ENCODE measurements at places on chromosomes 6 and 20. TPM values are rescaled to one million over a fixed set of nuclear protein-coding genes. Genes with fewer than 3 reads are reported as not detected.
A peak's percentile ranks its signal among the peaks of the same experiment; 100 is the strongest.

DNA sequence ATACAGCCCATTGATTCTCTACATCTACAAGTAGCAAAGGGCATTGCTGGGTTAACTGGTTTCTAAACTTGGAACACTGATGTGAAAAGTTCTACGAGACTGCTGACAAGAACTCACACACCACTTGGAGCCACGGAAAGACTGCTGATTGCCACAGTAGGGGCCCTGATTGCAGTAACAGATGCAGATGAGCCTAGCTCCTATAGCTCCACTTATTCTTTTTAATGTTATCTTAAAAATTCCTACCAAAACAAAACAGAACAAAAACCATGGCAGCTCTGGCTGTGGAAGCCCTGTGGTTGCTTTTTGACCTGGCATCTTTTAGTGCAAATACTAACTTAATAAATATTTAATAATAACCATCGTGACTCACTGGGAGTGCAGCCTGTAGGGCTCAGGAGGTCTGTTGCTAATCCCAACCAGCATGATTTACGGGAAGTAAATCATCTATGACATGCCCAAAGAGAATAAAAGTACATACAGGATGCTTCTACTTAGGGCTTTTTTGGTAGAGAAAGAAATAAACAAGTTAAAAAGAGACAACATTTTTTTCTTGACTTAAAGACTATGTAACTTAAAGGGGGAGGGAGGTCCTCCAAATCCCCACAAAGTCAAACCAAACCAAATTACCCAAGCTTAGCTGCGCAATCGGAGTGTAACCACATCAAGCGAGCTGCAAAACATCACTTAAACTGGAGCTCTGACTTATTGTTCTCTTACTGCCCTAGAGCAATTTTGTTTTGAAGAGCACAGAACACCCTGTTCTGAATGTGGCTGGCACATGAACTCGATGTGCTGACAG is 87.2 kb downstream of the FKBP5 start:
- no peak overlapping the region for H3K4me3 ChIP-seq
- no peaks in the 10 kb centered on the region for H3K27me3 ChIP-seq
- peaks cover 13% of the 10 kb centered on the region for H3K4me1 ChIP-seq
- no peak for DNase-seq
- peaks cover 9% of the 10 kb centered on the region for H3K36me3 ChIP-seq
- H3K27ac ChIP-seq: peak overlapping the region; percentile 58

DNA sequence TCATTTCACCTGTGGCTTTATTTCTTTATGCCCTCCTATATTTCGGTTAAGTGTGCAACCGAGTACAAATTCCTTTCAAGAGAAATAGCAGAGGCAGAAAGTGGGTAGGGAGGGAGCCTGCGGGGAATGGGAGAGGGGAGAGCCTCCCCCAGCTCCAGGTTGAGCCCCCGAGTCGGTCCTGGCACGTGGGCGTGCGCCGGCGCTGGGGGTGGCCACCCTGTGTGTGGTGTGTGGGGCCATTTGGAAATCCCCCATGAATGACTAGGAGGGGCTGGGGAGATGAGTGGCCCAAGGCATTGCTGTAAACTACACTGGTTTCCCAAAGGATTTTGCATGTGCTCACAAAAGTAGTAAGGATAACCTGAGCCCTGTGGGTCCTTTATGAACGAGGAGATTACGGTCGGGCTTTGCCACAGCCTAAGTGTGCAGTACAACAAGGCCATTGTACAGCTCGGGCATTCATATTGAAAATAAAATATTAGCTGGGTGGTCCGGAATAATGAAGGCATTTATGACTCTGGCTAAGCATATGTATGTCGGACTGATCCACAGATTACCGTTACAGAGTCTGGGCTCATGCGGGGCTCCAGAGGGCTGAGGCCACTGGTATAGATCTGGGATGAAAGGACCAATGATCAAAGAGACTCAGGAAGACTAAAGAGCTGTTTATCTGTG is 84.5 kb upstream of the RALGAPA2 start:
- no peak overlapping the region for H3K27ac ChIP-seq
- no peaks in the 10 kb centered on the region for H3K27me3 ChIP-seq
- no peaks in the 10 kb centered on the region for H3K36me3 ChIP-seq
- no peak overlapping the region for H3K4me3 ChIP-seq
- DNase-seq: no peak
- H3K4me1 ChIP-seq: no peaks in the 10 kb centered on the region

GRCh38 chr20:48812600-48813445 is 15.0 kb downstream of the PREX1 start:
- H3K36me3 ChIP-seq: peaks cover 20% of the 10 kb centered on the region
- no peak overlapping the region for H3K27ac ChIP-seq
- H3K4me3 ChIP-seq: no peak overlapping the region
- no peak for DNase-seq

IPCEF1 gene
- 45.5 TPM for total RNA-seq

EBF4 gene
- total RNA-seq: 21.7 TPM

UBE2C gene
- total RNA-seq: not detected

KCNK15 gene
- total RNA-seq: not detected

GRCh38 chr6:92122746-92123145 is 1296.6 kb downstream of the EPHA7 start:
- no peak overlapping the region for H3K4me3 ChIP-seq
- H3K27ac ChIP-seq: no peak overlapping the region
- no peak for DNase-seq
- H3K4me1 ChIP-seq: no peaks in the 10 kb centered on the region
- H3K27me3 ChIP-seq: no peaks in the 10 kb centered on the region

DNA sequence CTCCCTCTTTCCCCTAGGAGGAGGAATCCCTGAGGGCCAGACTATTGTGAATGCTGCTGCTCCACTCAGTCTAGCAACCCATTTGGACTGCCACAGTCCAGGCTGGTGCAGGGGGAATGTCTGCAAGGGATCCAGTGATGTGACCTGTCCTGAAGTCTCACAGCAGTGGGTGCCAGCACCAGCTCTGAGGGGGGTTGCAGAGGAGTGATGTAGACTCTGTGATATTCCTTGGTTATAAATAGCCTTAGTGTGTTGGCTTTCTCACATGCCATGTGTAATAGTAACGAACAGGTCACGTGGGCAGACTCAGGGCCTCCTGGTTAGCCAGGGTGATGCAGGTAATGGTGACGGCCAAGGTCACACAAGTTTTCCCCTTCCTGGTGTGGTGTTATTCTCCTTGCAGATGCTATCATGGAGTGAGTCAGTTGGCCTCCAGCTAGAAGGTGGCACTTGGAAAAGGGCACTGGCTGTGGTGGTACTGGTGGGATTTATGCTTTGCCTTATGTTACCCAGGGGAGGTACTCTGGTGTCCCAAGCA is 404.4 kb downstream of the UTRN start:
- H3K4me1 ChIP-seq: no peaks in the 10 kb centered on the region
- H3K4me3 ChIP-seq: no peak overlapping the region
- no peak for DNase-seq
- peaks cover 5% of the 10 kb centered on the region for H3K36me3 ChIP-seq

DNA sequence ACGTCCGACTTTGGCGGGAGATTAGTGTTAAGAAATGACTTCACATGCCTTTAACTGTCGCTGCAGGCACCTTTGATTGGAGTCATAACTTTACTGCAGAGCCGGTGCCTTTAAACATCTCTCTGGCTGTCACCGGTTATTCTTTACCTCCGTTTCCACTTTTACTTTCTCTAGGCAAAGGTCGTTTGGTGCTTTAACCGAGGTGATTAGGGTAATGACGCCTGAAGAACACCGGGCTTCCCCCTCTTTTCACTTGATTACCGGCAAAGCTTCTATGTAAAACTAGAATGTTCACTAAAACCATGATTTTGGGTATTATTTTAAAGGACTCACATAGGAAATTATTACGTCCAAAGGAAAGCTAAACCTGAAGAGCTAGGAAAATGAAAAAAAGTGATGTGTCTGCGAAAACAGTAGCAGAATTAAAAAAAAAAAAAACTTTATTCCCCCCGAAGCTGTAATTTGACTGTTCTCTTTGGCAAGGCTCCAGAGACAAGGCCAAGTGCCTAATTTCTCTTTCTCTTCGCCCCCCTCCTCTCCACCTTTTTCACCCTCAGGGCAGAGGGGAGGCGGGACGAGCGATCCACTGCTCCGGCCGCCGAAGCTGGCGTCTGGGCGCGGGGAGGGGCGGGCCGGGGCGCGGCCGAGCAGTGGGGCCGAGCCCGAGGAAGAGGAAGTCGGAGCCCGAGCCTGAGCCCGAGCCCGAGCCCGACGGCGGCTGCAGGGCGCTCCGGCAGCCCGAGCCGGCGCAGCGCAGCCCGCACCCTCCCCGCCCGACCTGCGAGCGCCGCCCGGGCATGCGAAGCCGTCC is at the start of gene PLEKHG1:
Gene PLEKHG1, plus strand, starts transcription at position 687 of the 811 bp plus-strand sequence. CDS start 133,797 bp downstream, outside the sequence.
- peak within 1 kb of the TSS; percentile 75 for H3K27ac ChIP-seq
- peaks cover 12% of the 10 kb centered on the region for H3K27me3 ChIP-seq
- no peaks in the 10 kb centered on the region for H3K36me3 ChIP-seq
- peaks cover 12% of the 10 kb centered on the region for H3K4me1 ChIP-seq
- peak; percentile 75 for DNase-seq

GRCh38 chr6:51542475-51542874 is 544.9 kb downstream of the PKHD1 start:
- H3K36me3 ChIP-seq: no peaks in the 10 kb centered on the region
- H3K27ac ChIP-seq: no peak overlapping the region
- H3K4me3 ChIP-seq: no peak overlapping the region
- no peaks in the 10 kb centered on the region for H3K27me3 ChIP-seq
- DNase-seq: no peak
- no peaks in the 10 kb centered on the region for H3K4me1 ChIP-seq

GRCh38 chr6:150525300-150525699 is 74.4 kb upstream of the PLEKHG1 start:
- no peak for DNase-seq
- no peak overlapping the region for H3K27ac ChIP-seq
- H3K36me3 ChIP-seq: no peaks in the 10 kb centered on the region
- H3K4me3 ChIP-seq: no peak overlapping the region
- H3K27me3 ChIP-seq: no peaks in the 10 kb centered on the region
- H3K4me1 ChIP-seq: no peaks in the 10 kb centered on the region

CCM2L gene
- total RNA-seq: not detected

DNA sequence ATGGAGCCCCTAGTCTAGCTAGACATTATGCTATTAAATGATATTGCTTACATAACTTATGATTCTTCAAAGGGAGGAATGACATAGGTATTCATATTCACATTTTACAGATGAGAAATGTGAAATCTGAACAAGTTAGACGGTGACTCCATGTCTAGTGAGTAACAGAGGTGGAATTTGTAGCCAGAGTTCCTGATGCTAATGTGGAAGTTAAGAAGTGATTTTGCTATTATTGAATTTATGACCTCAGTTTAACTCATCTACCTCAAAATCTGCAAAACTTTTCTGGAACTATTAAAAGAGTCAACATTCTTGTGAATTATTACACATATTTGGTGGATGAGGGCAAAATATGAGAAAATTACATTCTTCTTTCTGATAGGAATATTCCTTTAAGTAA is 347.6 kb upstream of the MMS22L start:
- no peaks in the 10 kb centered on the region for H3K4me1 ChIP-seq
- no peak overlapping the region for H3K4me3 ChIP-seq
- H3K27me3 ChIP-seq: no peaks in the 10 kb centered on the region
- DNase-seq: no peak
- H3K27ac ChIP-seq: no peak overlapping the region

TNXB gene
- total RNA-seq: 11.7 TPM

DNA sequence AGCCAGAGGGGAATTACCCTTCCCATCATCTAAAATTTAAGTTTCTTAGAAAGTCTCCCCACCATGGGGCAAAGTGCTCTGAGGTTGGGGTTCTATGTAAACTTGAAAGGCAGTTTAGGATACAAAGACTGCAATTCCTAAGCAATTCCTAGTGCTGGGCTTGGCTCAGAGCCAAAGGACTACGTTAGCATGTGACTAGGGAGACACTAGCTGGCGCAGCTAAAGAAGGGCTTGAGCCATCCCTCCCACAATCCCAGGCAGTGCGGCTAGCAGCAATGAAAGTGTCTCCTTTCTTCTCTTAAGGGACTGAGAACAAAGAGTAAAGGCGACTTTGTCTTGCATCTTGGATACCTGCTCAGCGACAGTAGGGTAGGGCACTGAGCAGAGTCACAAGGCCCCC is 306.6 kb upstream of the FKBP1C start:
- no peak for DNase-seq
- no peak overlapping the region for H3K4me3 ChIP-seq
- H3K4me1 ChIP-seq: no peaks in the 10 kb centered on the region
- H3K36me3 ChIP-seq: no peaks in the 10 kb centered on the region
- no peak overlapping the region for H3K27ac ChIP-seq

DNA sequence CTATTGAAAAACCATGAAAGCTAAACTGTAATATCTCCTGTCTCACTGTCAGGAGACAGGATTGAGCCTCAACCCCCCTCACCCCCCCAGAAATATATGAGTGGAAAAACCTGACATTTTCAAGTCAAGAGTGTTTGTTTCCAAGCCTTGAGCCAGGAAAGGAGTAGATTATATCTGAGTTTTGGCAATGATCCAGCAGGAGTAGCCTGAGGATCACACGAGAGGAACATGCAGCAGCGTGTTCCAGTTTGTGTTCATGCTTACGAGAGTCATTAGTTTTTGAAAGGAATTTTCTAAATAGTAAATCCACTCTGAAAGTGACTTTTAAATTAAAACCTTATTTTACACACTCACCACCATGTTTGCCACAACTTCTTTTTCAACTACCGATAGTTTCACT is 15.8 kb downstream of the IL22RA2 start:
- DNase-seq: no peak
- H3K27ac ChIP-seq: no peak overlapping the region
- peaks cover 3% of the 10 kb centered on the region for H3K27me3 ChIP-seq
- no peak overlapping the region for H3K4me3 ChIP-seq
- no peaks in the 10 kb centered on the region for H3K36me3 ChIP-seq

KIF6 gene
- not detected for total RNA-seq

HACE1 gene
- total RNA-seq: 12.6 TPM

NFYA gene
- 33.1 TPM for total RNA-seq

HM13 gene
- total RNA-seq: 97.5 TPM

DNA sequence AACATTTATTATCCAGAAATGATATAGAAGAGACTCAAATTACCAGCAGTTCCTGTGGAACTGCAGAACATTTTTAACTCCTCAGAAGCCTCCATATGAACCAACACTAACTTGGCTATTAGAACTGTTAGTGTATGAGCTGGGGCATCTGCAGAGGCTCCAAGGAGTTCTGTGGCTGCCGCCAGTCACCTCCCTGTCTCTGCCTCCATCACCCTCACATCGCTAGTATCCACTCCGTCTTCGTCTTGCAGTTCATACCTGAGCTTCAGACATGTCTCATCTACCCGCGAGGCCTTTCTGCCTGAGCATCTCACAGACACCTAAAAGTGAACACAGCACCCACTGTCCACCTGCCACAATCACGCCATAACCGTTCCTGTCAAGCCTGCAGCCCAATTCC is 89.5 kb upstream of the CST7 start:
- H3K4me1 ChIP-seq: peaks cover 7% of the 10 kb centered on the region
- no peaks in the 10 kb centered on the region for H3K27me3 ChIP-seq
- no peak overlapping the region for H3K4me3 ChIP-seq
- H3K27ac ChIP-seq: no peak overlapping the region
- no peak for DNase-seq
- no peaks in the 10 kb centered on the region for H3K36me3 ChIP-seq

- H3K4me1 ChIP-seq: no peaks in the 10 kb centered on the region
- no peaks in the 10 kb centered on the region for H3K36me3 ChIP-seq
- no peak overlapping the region for H3K4me3 ChIP-seq
- H3K27ac ChIP-seq: no peak overlapping the region
- no peaks in the 10 kb centered on the region for H3K27me3 ChIP-seq
Measured at GRCh38 chr20:12916699-12917098, 92.1 kb upstream of the SPTLC3 start.

- no peaks in the 10 kb centered on the region for H3K27me3 ChIP-seq
- no peaks in the 10 kb centered on the region for H3K4me1 ChIP-seq
- no peak overlapping the region for H3K4me3 ChIP-seq
Measured at GRCh38 chr20:10654630-10655029, 19.2 kb downstream of the JAG1 start.
